Activated T-cell treated with anti-CD3 and anti-CD28 coated beads, Interleukin-2, amount 50 U/mL, for 4 hours (primary cell): ENCODE measurements at places on chromosomes 1 and 21. TPM values are rescaled to one million over a fixed set of nuclear protein-coding genes. Genes with fewer than 3 reads are reported as not detected.

GRCh38 chr1:235015291-235015985 is 113.2 kb downstream of the TOMM20 start:
- no peak for DNase-seq

Gene ADAMTS5
- total RNA-seq, result not detected

DNA sequence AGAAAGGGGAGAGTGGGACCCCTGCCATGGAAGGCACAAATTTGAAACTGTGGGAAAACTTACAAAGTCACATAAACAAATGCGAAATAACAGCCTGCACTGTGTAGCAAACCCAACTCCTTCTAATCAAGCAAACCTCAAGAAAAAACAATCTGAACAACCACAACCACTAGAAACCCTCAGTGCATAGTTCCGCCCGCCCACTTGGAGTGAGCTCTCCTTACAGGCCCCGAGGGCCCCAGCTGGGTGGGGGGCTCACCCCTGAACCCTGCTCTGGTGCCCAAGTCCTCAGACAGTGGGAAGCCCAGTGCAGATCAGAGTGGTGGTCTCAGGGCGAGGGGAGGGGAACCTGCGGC is 931 bp upstream of the MXRA8 start:
- DNase-seq, result no peak

Gene WNT2B
- 0.24 TPM for total RNA-seq

DNA sequence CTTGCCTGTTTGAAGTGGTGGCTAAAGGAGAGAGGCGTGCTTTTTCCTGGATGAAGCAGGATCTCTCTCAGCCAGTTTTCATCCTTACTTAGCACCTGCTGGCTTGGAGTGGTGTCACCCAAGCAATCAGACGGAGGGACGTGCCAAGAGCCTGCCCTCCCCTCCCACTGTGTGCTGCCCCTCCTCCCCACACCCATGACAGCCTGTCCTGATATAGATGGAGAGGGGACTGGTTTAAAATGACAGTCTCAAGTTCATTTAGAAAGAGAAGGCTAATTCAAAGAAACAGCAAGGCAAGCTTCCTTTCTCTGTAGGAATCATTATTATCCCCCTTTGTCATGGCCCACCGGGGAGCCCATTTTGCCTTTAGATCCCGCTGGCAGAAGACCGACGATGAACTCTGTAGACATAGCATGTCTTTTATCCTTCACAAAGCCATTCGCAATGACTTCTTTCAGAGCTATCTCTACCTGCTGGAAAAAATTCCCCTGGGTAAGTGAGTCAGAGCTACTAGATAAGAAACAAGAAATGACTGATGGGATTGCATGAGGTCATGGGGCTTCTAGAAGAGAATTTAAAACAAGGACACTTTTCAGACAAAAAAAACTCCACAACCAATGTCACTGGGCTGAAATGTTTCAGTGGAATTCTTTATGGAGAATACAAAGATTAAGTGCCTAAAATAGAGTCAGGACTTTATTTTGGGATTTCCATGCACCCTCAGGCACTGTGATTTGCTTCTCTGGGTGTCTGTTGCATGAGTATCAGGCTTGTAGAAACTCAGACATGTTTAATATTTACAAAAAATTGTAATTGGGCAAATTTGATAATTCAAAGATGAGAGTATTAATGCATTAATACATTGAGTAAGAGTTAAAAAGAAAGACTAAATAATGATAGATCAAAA is at the start of gene NTMT2:
TSS of gene NTMT2 (plus strand) at position 190 of the 907 bp plus-strand sequence. CDS start at position 339, 149 bp downstream.
- DNase-seq, result no peak

DNA sequence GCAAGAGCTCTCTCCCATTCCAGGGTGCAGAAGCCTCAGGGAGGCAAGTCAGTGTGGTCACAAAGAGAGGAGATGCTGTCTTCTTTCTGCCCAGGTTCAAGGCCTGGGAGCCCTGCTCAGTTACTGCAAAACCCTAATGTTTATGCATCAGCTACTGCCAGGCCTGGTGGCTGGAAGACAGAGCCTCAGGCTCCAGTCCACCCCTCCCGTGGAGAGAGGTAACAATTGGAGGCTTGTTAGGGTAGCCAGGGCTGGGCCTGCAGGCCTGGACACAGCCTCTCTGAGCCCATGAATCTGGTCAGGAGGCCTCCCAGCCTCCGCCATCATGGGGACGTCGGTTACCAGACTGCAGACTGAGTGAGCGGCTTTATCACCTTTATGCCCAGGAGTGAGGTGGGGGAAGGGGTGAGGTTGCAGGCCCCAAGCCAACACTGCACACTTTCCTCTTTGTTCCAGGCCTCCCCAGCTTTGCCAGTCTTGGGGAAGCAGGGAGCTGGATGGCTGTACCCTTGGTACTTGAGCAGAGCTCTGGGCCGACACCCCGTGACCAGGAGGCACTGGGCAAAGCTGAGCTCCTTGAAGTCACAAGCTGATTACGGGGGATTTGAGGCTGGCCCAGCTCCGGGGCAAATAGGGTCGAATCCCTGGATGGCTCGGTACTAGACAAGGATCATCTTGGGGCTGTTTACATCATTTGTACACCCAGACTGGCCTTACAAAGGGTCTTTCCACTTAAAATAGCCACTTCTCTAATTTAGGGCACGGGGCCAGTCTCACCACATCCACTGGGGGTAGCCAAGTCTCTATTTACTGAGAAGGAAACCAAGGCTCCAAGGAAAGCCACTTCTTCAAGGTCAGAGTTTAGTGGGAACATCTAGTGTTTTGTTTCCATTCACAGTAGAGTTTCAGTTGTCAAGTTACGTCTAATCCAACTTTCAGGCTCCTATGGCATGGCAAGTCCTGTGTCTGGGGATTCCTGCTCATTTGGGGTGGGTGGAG is 5.2 kb downstream of the SLC2A1 start:
- no peak for DNase-seq

Gene SLC19A1
- total RNA-seq, result 77.7 TPM

Gene RGS1
- 31.7 TPM for total RNA-seq

DNA sequence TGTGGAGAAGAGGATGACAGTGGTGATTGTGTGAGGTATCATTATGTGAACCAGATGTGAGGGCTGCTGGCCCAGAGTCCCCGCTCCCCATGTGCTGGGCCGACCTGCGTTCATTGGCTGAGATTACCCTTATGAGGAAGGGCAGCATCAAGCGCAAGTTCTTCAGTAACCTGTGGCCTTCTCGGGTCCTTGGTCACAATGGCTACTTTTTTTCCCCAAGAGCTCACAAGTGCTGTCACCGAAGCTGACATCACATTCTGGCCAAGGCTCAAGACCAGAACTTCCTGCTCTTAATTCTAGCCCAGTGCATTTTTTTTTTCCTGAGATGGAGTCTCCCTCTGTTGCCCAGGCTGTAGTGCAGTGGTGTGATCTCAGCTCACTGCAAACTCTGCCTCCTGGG is 262.9 kb downstream of the RHOU start:
- DNase-seq, result no peak

- no peak for DNase-seq
Observed at GRCh38 chr1:2346691-2347408, 44.5 kb downstream of the MORN1 start.

DNA sequence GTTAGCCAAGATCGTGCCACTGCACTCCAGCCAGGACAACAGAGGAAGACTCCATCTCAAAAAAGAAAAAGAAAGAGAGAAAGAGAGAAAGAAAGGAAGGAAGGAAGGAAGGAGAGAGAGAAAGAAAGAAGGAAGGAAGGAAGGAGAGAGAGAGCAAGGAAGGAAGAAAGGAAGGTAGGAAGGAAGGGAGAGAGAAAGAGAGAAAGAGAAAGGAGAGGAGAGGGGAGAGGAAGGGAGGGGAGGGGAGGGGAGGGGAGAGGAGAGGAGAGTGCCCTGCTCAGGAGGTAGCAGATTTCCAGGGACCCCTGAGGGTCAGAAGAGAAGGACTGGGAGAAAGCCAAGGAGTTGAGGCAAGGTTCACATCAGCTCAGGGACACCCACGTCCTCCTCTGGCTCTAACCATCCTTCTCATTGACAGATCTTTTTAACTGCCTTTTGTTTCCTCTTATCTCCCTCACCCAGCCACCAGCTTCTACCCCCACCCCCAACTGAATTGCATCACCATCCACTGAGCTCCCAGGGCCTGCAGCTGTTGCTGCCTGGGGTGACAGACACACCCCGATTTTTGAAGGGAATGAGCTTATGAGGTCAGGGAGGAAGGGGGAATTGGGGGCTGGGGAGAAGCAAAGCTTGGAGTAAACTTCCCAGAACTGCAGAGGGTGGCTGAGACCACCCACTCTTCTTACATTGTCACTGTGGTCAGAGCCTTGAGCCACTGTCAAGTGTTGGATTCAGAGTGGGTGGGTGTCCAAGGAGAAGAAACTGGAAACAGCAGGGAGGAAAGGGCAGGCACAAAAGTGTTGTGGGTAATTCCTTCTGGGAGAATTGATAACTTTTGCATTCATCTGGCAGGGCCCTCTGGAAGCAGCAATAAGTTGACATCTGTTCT is 91.6 kb downstream of the GLUL start:
- DNase-seq, result no peak

Gene LPAR3
- 0.71 TPM for total RNA-seq
